ENCODE measurements at places on chromosomes 6 and 20.

GRCh38 chr6:18314317-18314997 is 50.1 kb upstream of the DEK start:
- no peak for DNase-seq

DNA sequence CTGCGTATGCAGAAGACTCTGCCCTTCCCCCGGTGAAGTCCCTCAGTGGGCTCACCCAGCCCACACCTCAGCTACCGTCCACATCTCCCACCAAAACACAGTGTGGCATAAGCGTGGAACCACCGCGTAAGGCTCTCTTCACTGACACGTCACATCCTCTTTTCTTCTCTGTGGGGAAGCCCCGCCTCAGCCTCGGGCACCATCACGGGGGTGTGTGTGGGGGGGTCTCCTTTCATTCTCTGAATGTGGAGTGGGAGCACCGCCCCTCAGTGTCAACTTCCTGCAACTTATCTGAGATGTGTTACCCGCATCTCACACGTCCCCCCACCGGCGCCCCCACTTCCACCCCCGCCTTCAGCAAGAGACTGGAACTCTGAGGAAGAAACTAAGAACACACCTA is 388.4 kb upstream of the JARID2 start:
- DNase-seq = no peak

GRCh38 chr20:41222703-41223102 is 85.4 kb downstream of the PLCG1 start:
- DNase-seq = no peak

- DNase-seq = no peak
Observed at GRCh38 chr6:722608-723007, 29.7 kb upstream of the EXOC2 start.

GRCh38 chr6:21158149-21158548 is 435.4 kb upstream of the SOX4 start:
- DNase-seq = no peak

DNA sequence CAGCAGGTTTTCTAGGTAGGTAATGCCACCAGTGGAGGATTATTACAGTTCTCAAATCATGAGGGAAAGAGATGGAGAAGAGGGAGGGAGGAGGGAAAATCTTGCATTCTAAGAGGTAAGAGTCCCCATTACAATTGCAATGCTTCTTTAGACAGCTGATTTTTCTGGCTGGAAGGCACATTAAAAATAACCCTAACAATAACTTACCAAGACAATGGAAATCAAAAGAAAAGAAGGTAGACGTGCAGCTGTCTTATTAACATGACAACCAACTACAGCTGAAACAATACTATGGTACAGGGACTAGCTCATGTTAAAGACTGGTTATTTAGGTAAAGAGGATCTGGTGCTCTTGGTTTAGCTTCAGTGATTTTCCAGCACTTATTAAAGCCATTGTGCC is 24.6 kb downstream of the MCUR1 start:
- DNase-seq = no peak

DNA sequence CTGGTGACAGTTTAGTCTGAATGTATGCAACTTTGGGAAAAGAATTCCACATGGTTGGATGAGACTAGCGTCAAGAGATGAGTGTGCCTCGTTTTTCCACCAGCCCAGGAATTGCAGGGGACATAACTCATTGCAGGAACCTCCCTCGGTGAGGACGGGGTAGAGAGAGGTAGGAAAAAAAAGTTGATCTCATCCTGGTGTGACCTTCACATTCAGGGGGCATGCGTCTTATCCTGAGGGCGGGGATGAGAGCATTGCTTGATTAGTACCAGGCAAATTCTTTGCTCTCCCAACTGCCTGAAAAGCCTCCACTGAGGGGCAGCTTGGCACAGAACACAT is 11.8 kb downstream of the TLDC2 start:
- no peak for DNase-seq

- DNase-seq = no peak
Observed at GRCh38 chr6:26045928-26046368, 41.3 kb upstream of the HFE start.
